ENCODE measurements at places on chromosomes 5 and 9. TPM values are rescaled to one million over a fixed set of nuclear protein-coding genes. Genes with fewer than 3 reads are reported as not detected.

Gene PCDHA4
- 0.58 TPM for total RNA-seq

Gene PLPP7
- total RNA-seq, result not detected

Gene NTNG2
- total RNA-seq, result 3.0 TPM

Gene INSYN2B
- 5.6 TPM for total RNA-seq

Gene BNIP1
- total RNA-seq, result 14.7 TPM

Gene ZNF879
- 3.6 TPM for total RNA-seq

Gene RANBP17
- total RNA-seq, result not detected

Gene ARHGEF39
- total RNA-seq, result 25.0 TPM

Gene SPATA31D1
- total RNA-seq, result not detected

- H3K36me3 ChIP-seq, result no peaks in the 10 kb centered on the region
- H3K27me3 ChIP-seq, result no peaks in the 10 kb centered on the region
- no peak overlapping the region for H3K27ac ChIP-seq
- no peak overlapping the region for H3K4me3 ChIP-seq
- H3K4me1 ChIP-seq, result no peaks in the 10 kb centered on the region
Observed at GRCh38 chr9:131589124-131589711, 43.9 kb downstream of the PRRT1B start.

GRCh38 chr5:118220556-118221195 lies 767.7 kb downstream of the DTWD2 start:
- no peak overlapping the region for H3K27ac ChIP-seq
- no peaks in the 10 kb centered on the region for H3K27me3 ChIP-seq
- no peaks in the 10 kb centered on the region for H3K36me3 ChIP-seq
- no peaks in the 10 kb centered on the region for H3K4me1 ChIP-seq
- DNase-seq, result no peak
- no peak overlapping the region for H3K4me3 ChIP-seq

- DNase-seq, result no peak
- peaks cover 44% of the 10 kb centered on the region for H3K36me3 ChIP-seq
- H3K4me1 ChIP-seq, result peaks cover 7% of the 10 kb centered on the region
Observed at GRCh38 chr5:1325191-1325741, 19.6 kb downstream of the CLPTM1L start.

- H3K4me3 ChIP-seq, result no peak overlapping the region
- no peaks in the 10 kb centered on the region for H3K4me1 ChIP-seq
- H3K27ac ChIP-seq, result no peak overlapping the region
Observed at GRCh38 chr5:174313615-174314014, 268.1 kb downstream of the NSG2 start.

- H3K27ac ChIP-seq, result peak within 1 kb of the TSS; percentile 100
- peak; percentile 55 for DNase-seq
Observed at GRCh38 chr5:163460562-163461171, at the start of gene HMMR. Gene HMMR, plus strand, starts transcription at chr5:163460632. Its CDS starts 61 bp downstream, at chr5:163460693.

- no peak overlapping the region for H3K4me3 ChIP-seq
- H3K4me1 ChIP-seq, result no peaks in the 10 kb centered on the region
- no peak for DNase-seq
- H3K27me3 ChIP-seq, result no peaks in the 10 kb centered on the region
- H3K27ac ChIP-seq, result no peak overlapping the region
Observed at GRCh38 chr5:133731951-133732350, 119.6 kb upstream of the FSTL4 start.

DNA sequence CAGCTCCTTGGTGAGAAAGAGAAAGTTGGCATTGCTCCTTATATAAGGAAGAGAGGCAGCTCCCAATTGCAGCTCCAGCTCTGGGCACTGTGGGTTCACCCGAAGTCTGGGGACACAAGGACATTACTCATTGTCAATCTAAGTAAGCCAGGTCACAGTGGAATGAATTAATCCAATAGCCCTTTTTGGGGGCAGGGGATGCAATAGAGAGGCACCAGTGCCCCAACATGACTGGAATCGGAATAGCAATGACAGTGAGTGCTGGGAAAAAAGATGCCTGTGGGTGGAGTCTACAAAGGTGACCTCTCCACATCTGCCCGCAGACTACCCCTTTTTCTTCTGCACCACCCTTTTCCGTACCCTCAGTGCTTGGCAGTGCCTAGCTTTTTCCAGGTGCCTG lies 11.1 kb upstream of the NEUROG1 start:
- peaks cover 6% of the 10 kb centered on the region for H3K4me1 ChIP-seq
- no peaks in the 10 kb centered on the region for H3K36me3 ChIP-seq
- no peak for DNase-seq
- H3K27me3 ChIP-seq, result peaks cover 87% of the 10 kb centered on the region
- H3K27ac ChIP-seq, result no peak overlapping the region
- no peak overlapping the region for H3K4me3 ChIP-seq

- H3K27me3 ChIP-seq, result no peaks in the 10 kb centered on the region
- H3K27ac ChIP-seq, result peak overlapping the region; percentile 76
- H3K4me1 ChIP-seq, result peaks cover 5% of the 10 kb centered on the region
- peak; percentile 73 for DNase-seq
- H3K36me3 ChIP-seq, result peaks cover 3% of the 10 kb centered on the region
Observed at GRCh38 chr9:128702949-128703615, 779 bp downstream of the PKN3 start.

- H3K36me3 ChIP-seq, result no peaks in the 10 kb centered on the region
- H3K4me3 ChIP-seq, result no peak overlapping the region
- no peak for DNase-seq
- H3K27me3 ChIP-seq, result no peaks in the 10 kb centered on the region
- no peak overlapping the region for H3K27ac ChIP-seq
Observed at GRCh38 chr5:143138839-143139238, 264.6 kb downstream of the NR3C1 start.

GRCh38 chr9:111965566-111966019 lies 69.0 kb downstream of the UGCG start:
- no peaks in the 10 kb centered on the region for H3K36me3 ChIP-seq
- no peak overlapping the region for H3K27ac ChIP-seq
- H3K4me3 ChIP-seq, result no peak overlapping the region
- H3K4me1 ChIP-seq, result peaks cover 16% of the 10 kb centered on the region
- DNase-seq, result no peak

DNA sequence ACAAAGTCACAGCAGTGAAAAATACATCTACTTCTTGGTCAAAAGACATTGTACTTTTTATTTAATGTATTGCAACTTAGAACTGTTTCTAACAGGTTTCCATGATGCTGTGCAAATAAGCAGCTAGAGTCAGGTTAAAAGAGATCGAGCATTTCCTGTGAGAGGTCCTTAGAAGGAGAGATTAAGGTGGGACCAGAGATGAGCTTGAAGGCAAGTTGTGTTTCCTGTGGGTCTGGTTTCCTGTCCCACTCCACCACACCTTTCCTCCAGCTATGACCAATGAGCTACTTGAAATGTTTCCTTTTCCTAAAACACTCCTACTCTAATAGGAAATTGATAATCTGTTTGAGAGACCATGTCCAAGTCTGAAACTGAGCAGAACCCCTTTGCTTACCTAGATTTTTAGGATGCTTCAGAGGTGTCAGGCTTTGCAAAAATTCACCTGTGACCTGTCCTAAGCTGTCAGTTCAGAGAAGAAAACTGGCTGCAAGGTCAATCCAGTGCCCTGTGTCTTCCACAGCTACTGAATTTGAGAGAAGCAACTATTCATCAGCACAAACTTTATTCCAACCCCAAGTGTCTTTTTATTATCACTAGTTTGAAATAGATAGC lies 13.1 kb upstream of the RLN1 start:
- H3K27me3 ChIP-seq, result no peaks in the 10 kb centered on the region
- no peak for DNase-seq
- H3K4me1 ChIP-seq, result no peaks in the 10 kb centered on the region
- H3K27ac ChIP-seq, result no peak overlapping the region
- no peaks in the 10 kb centered on the region for H3K36me3 ChIP-seq

GRCh38 chr5:167982-168660 lies 23.2 kb upstream of the LRRC14B start:
- no peaks in the 10 kb centered on the region for H3K4me1 ChIP-seq
- no peaks in the 10 kb centered on the region for H3K27me3 ChIP-seq
- H3K4me3 ChIP-seq, result no peak overlapping the region
- H3K36me3 ChIP-seq, result no peaks in the 10 kb centered on the region
- no peak for DNase-seq

DNA sequence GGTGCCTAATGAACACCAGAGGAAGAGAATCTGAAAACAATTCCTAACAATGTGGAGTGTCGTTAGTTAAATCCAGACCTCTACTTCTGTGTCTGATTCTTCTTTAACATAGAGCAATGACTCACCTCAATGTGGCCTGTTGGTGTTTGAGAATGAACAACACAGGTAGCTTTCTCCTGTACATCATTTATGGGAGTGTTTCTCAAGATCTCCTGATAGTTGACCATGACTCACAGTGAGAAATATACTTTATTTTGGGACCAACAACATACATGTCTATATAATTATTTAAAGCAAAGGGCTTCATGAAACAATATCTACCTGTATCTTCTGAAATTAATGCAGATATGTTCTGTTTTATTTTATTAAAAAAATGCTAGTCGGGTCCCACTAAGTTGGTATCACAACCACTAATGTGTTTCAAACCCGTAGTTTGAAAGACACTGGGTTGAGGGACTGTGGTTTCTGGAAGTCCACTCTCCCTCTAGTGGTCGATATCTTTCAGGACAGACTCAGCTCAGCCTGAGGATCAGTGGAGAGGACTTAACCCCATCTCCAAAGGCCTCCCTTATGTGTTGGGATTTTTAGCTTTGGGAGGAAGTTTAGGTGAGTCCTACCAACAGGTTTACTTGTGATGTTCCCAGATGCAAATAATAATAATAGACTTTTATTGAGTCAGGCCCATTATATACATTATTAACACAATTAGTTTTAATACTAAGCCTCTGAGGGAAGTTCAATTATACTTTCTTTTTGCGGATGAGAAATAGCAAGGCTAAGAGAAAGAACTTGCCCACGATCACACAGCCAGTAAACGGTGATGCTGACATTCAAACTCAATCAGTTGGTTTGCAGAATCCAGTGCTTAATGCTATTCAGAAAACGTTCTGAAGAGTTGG lies 70.0 kb upstream of the KLF9 start:
- H3K4me1 ChIP-seq, result no peaks in the 10 kb centered on the region
- no peaks in the 10 kb centered on the region for H3K27me3 ChIP-seq
- H3K27ac ChIP-seq, result no peak overlapping the region
- peak; percentile 58 for DNase-seq
- H3K36me3 ChIP-seq, result no peaks in the 10 kb centered on the region

DNA sequence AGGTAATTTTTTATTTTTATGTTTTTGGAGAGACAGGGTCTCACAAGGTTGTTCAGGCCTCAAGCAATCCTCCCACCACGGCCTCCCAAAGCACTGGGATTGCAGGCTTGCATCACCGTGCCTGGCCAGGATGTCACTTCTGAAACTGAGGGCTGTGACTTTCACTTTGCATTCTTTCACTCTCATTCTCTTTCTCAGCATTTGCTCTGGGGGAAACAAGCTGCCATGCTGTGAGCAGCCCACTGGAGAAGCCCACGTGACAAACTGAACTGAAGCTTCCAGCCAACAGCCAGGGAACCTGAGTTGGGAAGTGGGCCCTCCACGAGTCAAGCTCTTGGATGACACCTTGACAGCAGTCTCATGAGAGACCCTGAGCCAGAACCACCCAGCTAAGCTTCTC lies 109.4 kb downstream of the C5orf15 start:
- no peak overlapping the region for H3K4me3 ChIP-seq
- H3K36me3 ChIP-seq, result no peaks in the 10 kb centered on the region
- H3K27me3 ChIP-seq, result no peaks in the 10 kb centered on the region
- H3K27ac ChIP-seq, result no peak overlapping the region
- no peaks in the 10 kb centered on the region for H3K4me1 ChIP-seq
- DNase-seq, result no peak

- no peak for DNase-seq
- H3K27me3 ChIP-seq, result peaks cover 4% of the 10 kb centered on the region
- no peaks in the 10 kb centered on the region for H3K36me3 ChIP-seq
- no peak overlapping the region for H3K4me3 ChIP-seq
- no peaks in the 10 kb centered on the region for H3K4me1 ChIP-seq
- H3K27ac ChIP-seq, result no peak overlapping the region
Observed at GRCh38 chr5:146813346-146814157, 65.0 kb downstream of the PPP2R2B start.

DNA sequence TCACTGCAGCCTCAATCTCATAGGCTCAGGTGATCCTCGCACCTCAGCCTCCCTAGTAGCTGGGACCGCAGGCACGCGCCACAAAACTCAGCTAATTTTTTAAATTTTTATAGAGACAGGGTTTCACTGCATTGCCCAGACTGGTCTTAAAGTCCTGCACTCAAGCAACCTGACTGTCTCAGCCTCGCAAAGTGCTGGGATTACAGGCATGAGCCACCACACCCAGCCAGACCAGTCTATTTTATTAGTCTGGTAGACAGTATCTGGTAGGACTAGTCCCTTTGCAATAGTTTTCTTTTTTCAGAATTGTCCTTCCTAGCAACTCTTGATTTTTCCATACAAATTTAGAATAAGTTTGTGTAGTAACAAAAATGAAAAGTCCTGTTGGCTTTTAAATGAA lies 14.1 kb upstream of the GPR150 start:
- no peaks in the 10 kb centered on the region for H3K4me1 ChIP-seq
- no peaks in the 10 kb centered on the region for H3K27me3 ChIP-seq
- DNase-seq, result no peak
- no peak overlapping the region for H3K27ac ChIP-seq
- no peaks in the 10 kb centered on the region for H3K36me3 ChIP-seq
- no peak overlapping the region for H3K4me3 ChIP-seq

DNA sequence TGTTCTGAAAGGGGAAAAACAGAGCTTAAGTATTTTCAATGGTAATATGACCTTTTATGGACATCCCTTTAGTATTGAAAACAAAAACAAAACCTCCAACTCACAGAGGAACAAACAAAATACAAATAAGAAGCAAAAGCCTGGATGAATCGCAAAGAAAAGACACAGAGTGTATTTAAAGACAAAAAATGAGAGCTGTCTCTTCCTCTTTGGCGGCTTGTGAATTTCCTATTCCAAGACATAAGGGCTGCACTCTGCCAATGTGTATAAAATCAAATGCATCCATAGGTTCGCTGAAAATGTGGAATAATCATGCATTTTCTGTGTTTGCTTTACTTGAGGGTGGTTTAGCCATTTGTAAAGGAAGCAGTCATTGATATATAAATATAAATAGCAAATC lies 739.3 kb upstream of the ZNF608 start:
- H3K27me3 ChIP-seq, result no peaks in the 10 kb centered on the region
- DNase-seq, result no peak
- H3K27ac ChIP-seq, result peak overlapping the region; percentile 40
- H3K36me3 ChIP-seq, result no peaks in the 10 kb centered on the region
- H3K4me3 ChIP-seq, result no peak overlapping the region

GRCh38 chr9:106322706-106323245 lies 540.2 kb upstream of the ZNF462 start:
- no peaks in the 10 kb centered on the region for H3K4me1 ChIP-seq
- H3K27me3 ChIP-seq, result no peaks in the 10 kb centered on the region
- no peak for DNase-seq
- H3K27ac ChIP-seq, result no peak overlapping the region
- no peaks in the 10 kb centered on the region for H3K36me3 ChIP-seq
- H3K4me3 ChIP-seq, result no peak overlapping the region

GRCh38 chr5:74261866-74262265 lies 378.7 kb downstream of the ENC1 start:
- no peaks in the 10 kb centered on the region for H3K4me1 ChIP-seq
- H3K27me3 ChIP-seq, result peaks cover 3% of the 10 kb centered on the region
- H3K27ac ChIP-seq, result no peak overlapping the region
- H3K4me3 ChIP-seq, result no peak overlapping the region

DNA sequence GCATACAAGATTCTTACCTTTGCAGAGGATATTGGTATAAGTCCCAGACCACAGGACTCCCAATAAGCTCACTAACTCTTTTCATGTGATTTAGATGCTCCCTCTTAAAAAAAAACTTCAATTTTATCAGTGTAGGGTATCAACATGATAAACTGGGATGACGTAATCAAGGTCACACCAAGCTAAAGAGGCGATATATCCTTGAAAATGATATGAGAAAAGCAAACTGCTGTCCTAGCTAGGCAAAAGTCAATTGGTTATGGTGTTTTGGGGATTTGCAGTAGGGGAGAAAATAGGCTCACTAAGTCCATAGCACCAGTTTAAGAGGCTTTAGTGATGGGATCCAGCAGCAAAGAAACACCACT lies 354.4 kb downstream of the DIRAS2 start:
- H3K36me3 ChIP-seq, result no peaks in the 10 kb centered on the region
- H3K27me3 ChIP-seq, result no peaks in the 10 kb centered on the region
- H3K4me1 ChIP-seq, result no peaks in the 10 kb centered on the region
- H3K27ac ChIP-seq, result no peak overlapping the region
